NCI-H2107 (cell line): ENCODE measurements at places on chromosomes 6 and 20.

DNA sequence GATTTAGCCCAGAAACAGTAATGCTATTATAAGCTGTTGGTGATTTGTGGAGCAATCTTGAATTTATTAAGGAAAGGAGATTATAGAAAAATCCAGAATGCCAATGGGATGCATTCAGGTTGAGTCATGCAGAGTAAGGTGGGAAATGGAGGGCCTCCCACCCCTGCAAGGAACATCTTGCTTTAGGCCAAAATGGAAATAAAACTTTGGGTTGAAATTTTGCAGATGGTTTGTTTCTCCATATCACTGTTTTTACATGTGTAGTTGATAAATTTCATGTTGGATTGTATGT lies 152.4 kb downstream of the BCAS1 start:
- DNase-seq = no peak

- no peak for DNase-seq
Measured at GRCh38 chr6:36039112-36039511, 11.5 kb downstream of the MAPK14 start.

DNA sequence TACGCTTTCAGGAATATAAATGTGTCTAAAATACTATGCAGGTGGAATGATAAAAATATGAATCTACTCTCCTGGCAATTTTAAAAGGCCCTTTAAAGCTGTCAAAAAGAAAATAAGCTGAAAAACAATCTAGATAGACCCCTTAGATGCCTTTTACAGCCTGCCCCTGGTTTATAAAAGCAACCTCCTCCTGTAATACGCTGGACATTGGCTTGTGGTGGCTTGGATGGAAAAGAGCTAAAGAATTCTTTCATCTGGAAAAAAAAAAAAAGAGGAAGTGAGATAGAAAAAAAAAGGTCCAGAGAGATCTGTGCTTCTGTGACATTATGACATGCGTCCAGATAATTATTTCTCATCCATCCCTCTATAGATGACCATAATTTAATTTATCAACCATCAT lies 115.9 kb upstream of the NRSN1 start:
- DNase-seq = no peak

DNA sequence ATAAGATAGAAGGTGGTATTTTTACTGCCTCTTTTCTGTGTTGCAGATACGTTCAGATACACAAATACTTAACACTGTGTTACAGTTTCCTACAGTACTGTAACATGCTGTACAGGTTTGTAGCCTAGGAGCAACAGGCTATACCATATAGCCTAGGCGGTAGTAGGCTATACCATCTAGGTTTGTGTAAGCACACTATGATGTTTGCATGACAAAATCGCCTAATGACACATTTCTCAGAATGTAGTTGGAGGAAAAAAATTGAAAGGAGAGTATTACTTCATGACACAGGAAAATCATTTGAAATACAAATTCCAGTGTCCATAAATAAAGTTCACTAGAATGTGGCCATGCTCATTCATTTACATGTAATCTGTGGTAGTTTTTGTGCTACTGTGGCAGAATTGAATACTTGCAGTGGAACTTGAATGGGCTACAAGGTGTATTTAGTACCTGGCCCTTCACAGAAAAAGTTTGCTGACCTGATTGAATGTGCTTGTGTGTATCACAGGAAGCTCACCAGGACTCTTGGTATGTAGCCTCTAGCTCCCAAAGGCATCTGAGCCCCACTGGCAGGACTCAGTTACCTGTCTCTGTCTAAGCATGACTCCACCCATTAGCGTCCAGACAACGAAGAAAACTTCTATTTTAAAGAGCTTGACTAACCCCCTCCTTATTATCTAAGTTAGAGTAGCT lies 18.8 kb downstream of the TOP1 start:
- DNase-seq = no peak

GRCh38 chr6:18473755-18474154 lies 86.6 kb downstream of the RNF144B start:
- no peak for DNase-seq
